GM23248 (cell line): ENCODE measurements at places on chromosomes 5 and 9.

DNA sequence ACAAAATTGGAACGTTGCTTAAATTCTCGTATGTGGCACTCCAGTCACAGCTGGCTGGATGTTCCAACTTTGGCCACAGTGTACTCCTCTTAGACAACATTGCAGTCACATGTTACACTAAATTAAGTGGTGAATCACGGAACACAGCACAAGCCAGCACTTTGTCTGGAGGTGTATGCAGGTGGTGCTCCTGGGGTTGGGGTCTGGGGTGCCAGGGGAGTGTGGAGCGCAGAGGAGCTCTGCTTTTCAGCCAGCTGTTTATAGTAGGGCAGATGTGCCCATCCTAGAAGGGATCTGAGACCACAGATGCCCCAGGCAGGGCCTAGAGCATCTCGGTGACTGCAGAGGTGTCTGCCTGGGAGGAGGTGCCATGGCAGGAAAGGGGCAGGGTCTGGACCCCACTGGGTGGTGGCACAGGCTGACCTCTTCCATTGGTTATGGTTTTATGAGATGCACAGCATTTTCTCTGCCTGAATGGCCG is 82.6 kb downstream of the WNK2 start:
- H3K4me1 ChIP-seq = no peaks in the 10 kb centered on the region
- H3K36me3 ChIP-seq = no peaks in the 10 kb centered on the region
- no peak overlapping the region for H3K27ac ChIP-seq
- no peak overlapping the region for H3K4me3 ChIP-seq
- DNase-seq = no peak
- no peaks in the 10 kb centered on the region for H3K27me3 ChIP-seq

DNA sequence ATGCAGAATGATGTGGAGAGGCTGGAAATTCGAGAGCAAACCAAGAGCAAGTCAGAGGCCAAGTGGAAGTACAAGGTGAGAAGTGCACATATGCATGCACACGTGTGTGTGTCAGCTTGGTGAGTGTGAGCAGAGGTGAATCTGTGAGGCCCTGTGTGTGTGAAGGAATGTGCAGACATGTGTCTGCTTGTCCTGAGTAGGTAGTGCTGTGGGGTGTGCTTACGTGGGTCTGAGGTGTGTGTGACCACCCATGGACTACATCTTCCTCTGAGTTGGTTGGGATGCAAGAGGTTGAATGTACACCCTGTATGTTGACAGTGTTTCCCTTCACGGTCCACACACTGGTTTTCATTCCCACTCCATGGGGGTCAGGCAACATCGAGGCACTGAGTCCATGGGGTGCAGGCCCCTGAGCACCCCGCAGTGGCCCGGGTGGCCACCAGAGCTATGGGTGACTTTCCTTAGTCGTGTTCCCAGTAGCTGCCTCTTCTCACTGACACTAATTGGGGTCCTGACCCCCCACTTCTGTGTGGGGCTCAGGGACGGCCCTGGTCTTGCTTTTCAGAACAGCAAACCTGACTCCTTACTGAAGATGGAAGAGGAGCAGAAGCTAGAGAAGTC is 86.7 kb downstream of the PHF2 start:
- H3K27ac ChIP-seq = no peak overlapping the region
- no peaks in the 10 kb centered on the region; the same call in 1 of the 2 replicates for H3K36me3 ChIP-seq

DNA sequence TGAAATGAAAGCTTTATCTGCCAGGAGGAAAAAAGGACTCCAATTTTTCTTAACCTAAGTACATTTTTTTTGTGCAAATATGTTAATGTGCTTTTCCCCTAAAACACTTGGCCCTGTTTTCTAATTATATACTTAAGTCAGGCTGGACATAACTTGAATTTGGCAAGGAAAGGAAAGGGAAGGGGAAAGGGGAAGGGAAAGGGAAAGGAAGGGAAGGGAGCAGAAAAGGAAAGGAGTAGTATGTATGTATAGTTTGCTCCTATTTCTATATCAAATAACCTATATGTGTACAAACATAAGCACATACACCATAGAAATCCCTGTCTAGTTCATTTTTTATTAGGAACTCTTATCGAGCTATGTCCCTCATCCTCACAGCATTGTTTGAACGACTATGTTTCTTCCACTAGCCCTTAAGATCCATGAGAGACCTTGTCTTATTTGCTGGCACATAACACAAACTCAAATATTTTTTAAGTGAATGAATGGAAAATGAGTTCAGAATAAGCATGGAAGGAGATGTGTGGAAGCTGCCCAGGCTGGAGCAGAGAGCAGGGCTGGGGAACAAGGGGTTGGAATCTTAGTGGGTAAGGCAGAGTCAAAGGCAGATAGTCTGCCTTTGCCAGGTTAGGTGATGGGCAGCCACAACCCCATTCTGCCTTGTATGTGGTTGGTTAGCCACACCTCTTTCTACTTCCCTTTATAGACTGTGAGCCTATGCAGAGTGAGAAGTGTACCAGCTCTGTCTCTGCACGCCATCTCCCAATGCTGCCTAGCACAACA is 70.0 kb downstream of the KLHL3 start:
- H3K27me3 ChIP-seq = no peaks in the 10 kb centered on the region
- H3K4me3 ChIP-seq = no peak overlapping the region
- no peak for DNase-seq
- no peak overlapping the region for H3K27ac ChIP-seq
- H3K4me1 ChIP-seq = peaks cover 7% of the 10 kb centered on the region; the same call in 1 of the 2 replicates

DNA sequence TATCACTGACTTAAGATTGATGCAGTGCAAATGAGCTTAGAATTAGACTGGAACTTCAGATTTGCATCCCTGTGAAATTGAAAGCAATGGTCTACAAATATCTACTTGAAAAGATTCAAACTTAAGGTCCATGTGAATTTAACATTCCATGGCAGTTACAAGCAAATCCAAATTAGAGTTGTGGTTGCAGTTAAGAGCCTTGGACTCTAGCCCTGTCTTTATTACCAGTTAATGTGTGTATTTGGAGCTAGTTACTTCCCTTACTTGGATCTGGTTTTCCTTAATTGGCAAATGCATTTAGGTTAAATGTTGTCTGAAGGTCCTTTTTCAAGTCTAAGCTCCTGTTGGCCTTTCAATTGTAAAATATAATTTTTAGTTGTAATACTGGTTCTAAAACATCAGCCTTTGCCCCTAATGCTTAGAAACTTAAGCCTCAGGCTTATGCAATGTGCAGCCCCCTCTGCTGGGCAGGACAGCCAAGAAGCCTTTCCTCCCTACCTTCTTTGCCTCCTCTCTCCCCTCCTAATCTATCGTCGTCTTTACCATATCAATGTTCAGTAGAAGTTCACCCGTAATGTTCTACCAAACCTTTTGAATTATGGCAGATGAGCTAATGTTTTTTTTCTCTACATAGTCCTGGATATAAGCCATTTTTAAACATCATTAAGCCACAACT is 59.5 kb downstream of the ERMP1 start:
- H3K27me3 ChIP-seq = no peaks in the 10 kb centered on the region
- no peak overlapping the region for H3K4me3 ChIP-seq
- DNase-seq = no peak
- H3K4me1 ChIP-seq = no peaks in the 10 kb centered on the region
- peaks cover 89% of the 10 kb centered on the region for H3K36me3 ChIP-seq

DNA sequence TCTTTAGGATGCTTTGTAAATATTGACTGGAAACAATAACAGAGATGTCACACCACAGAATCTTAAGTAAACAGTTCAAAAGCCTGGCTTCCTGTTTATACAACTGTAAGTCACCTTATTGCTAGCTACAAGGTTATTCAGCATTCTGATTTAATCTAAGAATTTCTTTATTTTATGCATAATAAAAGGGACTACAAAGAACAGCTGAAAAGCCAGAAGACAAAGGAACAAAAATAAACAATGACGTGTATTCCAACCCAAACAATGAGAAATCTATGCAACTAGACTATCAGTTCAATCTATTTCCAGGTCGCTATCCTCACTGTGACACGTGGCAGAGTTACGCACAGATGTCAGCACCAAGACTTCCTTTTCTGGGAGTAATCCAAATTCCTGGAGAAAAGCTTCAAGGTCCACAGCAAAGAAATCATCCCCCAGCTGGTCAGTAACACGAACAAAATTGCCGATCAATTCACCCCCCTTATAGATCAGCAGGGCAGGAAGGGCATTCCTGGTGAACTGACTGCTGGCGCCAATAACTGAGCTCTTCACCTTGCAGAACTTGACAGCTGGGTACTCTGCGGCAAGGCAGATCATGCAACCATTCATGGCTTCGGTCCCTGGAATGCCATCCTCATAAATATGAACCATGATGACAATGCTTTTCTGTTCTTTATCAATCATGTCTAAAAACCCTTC is 8.4 kb downstream of the PDCL start:
- no peaks in the 10 kb centered on the region for H3K27me3 ChIP-seq
- no peak for DNase-seq
- peaks cover 8% of the 10 kb centered on the region; the same call in 1 of the 2 replicates for H3K36me3 ChIP-seq
- peaks cover 7% of the 10 kb centered on the region; the same call in 1 of the 2 replicates for H3K4me1 ChIP-seq
- no peak overlapping the region for H3K4me3 ChIP-seq
- no peak overlapping the region for H3K27ac ChIP-seq

DNA sequence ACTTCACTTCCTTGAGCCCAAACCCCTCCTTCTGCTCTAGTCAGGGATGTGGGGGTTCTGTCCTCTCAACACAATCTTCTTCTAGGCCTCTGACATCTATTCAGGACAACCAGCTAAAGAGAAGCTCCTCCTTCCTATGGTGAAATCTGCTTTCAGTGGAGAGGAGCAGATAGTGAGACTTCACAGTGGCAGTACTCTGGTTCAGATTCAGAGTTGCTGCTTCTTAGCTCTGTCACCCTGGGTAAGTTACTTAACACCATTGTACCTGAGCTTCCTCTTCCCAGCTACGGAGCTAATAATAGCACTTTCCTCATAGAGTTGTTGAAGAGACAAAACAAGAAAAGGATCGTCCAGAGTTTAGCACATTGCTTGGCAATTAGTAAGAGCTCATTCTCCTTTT is 77.3 kb upstream of the LARP1 start:
- no peaks in the 10 kb centered on the region for H3K27me3 ChIP-seq
- H3K36me3 ChIP-seq = no peaks in the 10 kb centered on the region
- H3K4me3 ChIP-seq = no peak overlapping the region
- H3K4me1 ChIP-seq = no peaks in the 10 kb centered on the region
- peak; percentile 19 for DNase-seq

GRCh38 chr9:8859416-8859815 is 1059.8 kb upstream of the DMAC1 start:
- H3K4me1 ChIP-seq = no peaks in the 10 kb centered on the region
- peaks cover 34% of the 10 kb centered on the region for H3K27me3 ChIP-seq
- no peak overlapping the region for H3K4me3 ChIP-seq
- no peak for DNase-seq
- no peaks in the 10 kb centered on the region for H3K36me3 ChIP-seq
- H3K27ac ChIP-seq = no peak overlapping the region

DNA sequence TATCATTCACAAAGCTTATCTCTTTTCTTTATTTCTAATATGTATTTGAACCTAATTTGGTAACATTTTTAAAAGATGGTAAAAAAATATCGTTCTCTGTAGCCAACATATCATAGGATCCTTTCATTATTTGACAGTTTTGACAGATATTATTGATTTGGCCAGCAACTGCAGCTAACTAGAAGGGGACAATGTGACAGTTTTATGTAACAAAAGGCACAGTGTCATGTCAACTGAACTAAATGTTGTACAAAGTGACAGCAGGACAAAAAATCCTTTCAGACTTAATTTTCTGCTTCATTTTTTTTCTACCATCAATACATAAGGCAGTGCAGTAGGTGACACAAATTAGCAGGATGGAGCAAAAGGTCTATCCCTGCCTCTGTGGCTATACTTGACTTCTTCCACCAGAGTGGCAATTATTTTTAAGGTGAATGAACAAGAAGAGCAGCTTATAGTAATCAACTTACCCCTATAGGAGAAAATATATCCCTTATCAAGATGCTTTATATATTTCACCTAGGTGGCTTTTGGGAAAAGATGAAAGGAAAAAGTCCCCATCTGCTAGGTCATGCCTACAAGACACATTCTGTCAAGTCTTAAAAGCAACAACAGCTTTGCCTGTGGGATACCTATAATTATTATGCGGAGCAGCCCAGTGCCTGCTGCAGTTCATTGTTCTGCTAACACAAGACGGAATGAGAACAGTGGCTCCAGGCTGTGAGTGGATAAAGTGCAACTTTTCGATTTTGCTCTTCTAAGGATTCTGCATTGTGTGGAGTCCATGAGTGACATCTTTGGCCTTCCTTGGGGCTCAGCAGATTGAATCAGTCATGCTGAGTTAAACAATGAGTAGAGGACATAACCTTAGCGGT is 694.9 kb downstream of the ISL1 start:
- H3K4me3 ChIP-seq = no peak overlapping the region
- H3K27ac ChIP-seq = no peak overlapping the region
- no peaks in the 10 kb centered on the region for H3K4me1 ChIP-seq
- no peak for DNase-seq
- H3K27me3 ChIP-seq = no peaks in the 10 kb centered on the region
- no peaks in the 10 kb centered on the region for H3K36me3 ChIP-seq

- H3K27me3 ChIP-seq = peaks cover 34% of the 10 kb centered on the region
- H3K36me3 ChIP-seq = no peaks in the 10 kb centered on the region
- H3K27ac ChIP-seq = no peak overlapping the region
- no peaks in the 10 kb centered on the region for H3K4me1 ChIP-seq
These were observed 571 bp upstream of the MARCHF11 start for GRCh38 chr5:16179936-16180788.

DNA sequence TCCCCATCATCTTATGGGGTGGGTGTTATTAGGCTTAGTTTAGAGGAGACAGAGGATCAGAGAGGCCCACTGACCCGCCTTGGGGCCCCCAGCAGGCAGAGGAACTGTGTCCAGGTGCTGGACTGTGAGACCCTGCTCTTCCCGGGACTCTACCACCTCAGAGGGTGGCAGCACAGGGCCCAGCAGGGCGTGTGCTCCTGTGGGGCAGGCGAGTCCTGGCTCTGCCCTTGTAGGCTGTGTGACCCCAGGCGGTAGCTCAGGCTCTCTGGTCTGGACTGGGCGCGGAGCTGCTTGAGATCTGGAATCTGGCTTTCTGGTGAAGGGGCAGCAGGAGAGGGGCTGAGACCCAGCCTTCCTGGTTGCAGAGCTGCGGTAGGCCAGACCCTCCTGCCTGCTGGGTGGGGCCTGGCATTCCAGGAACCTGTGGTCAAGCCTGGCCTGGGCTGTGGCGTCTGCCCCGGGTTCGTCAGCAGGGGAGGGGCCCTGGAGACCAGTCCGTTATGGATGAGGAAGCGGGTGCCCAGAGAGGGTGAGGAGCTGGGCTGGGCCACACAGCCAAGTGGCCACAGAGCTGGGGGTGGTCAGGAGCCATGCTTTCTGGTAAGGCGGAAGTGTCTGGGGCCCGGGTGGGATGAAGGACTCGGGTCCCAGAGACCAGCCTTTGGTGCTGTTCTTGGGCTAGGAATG is 46.5 kb downstream of the RXRA start:
- peak; percentile 49 for DNase-seq
- H3K27me3 ChIP-seq = no peaks in the 10 kb centered on the region
- H3K27ac ChIP-seq = no peak overlapping the region
- H3K4me1 ChIP-seq = peaks cover 15% of the 10 kb centered on the region
- H3K4me3 ChIP-seq = no peak overlapping the region
- no peaks in the 10 kb centered on the region for H3K36me3 ChIP-seq
